ENCODE measurements at places on chromosomes 6 and 20. TPM values are rescaled to one million over a fixed set of nuclear protein-coding genes. Genes with fewer than 3 reads are reported as not detected.

CTNNBL1 gene
- 27.7 TPM for total RNA-seq

PPP1R3G gene
- 2.2 TPM for total RNA-seq

SNAP25 gene
- 72.1 TPM for total RNA-seq

RIPOR3 gene
- total RNA-seq: 4.7 TPM

RHAG gene
- 2.4 TPM for total RNA-seq

DNA sequence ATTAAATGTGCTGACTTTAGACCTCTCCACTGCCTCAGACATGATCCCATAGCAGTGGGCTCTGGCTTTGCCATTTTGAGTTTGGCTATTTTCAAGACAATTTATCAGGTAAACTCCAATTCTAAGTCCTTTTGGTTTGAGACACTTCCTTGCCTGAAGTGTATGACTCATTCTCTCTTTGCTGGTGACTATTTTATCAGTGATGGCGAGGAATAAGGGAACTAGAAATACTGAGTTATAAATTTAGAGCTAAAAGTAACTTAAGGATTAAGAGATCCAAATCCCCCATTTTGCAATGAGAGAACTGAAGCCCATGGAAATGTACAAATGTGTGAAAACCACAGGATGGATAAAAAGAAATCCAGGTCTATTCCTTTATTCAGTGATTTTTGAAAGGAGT, 30.9 kb upstream of the CD83 start:
- no peaks in the 10 kb centered on the region for H3K36me3 ChIP-seq
- H3K27me3 ChIP-seq: no peaks in the 10 kb centered on the region
- DNase-seq: no peak

GRCh38 chr20:46701556-46701955, 7.9 kb upstream of the SLC2A10 start:
- H3K27ac ChIP-seq: no peak overlapping the region
- no peaks in the 10 kb centered on the region for H3K27me3 ChIP-seq
- no peaks in the 10 kb centered on the region for H3K36me3 ChIP-seq
- no peak for DNase-seq
- H3K4me1 ChIP-seq: peaks cover 6% of the 10 kb centered on the region

DNA sequence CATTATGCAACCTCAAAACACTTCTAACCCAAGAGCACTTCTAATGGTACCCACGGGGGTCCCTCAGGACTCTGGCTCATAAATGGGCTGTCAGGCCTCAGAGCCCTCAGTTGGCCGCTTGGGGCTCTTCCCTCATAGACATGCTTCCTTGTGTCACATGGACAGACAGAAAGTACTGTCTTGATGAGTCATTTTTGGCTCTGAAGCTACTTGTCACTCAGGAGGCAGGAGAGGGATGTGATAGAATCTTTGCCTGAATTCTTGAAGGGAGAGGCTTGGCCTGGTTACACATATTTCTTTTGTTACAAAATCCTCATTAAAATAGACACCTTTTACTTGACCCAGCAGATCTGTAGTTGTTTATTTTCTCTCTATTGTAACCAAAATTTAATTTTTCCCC, 15.1 kb upstream of the EDN1 start:
- H3K4me3 ChIP-seq: no peak overlapping the region
- no peaks in the 10 kb centered on the region for H3K4me1 ChIP-seq
- no peak overlapping the region for H3K27ac ChIP-seq
- no peaks in the 10 kb centered on the region for H3K27me3 ChIP-seq
- no peak for DNase-seq
- H3K36me3 ChIP-seq: no peaks in the 10 kb centered on the region

GRCh38 chr6:81940451-81940985, 188.0 kb upstream of the TENT5A start:
- peak; percentile 13 for DNase-seq
- H3K36me3 ChIP-seq: no peaks in the 10 kb centered on the region
- no peaks in the 10 kb centered on the region for H3K27me3 ChIP-seq

DNA sequence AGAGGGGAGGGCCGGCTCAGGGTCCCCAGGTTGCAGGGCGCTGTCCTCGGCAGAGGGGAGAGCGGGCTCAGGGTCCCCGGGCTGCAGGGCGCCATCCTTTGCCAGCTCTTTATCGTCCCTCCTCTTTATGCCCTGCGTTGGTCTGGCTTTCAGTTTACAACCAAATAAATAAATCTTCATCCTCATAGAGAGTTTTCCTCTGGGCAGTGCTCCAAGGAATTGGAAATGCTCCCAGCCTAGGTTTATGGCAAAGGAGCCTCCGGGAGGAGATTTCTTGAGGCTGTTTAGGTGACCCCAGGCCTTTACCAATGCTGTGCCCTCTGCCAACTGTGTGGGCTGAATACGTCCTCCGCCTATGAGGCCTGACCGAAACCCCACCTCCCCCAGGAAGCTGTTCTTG, 60.2 kb downstream of the CHMP4B start:
- no peak overlapping the region for H3K27ac ChIP-seq
- H3K27me3 ChIP-seq: no peaks in the 10 kb centered on the region
- no peak overlapping the region for H3K4me3 ChIP-seq
- no peaks in the 10 kb centered on the region for H3K36me3 ChIP-seq
- no peak for DNase-seq

DNA sequence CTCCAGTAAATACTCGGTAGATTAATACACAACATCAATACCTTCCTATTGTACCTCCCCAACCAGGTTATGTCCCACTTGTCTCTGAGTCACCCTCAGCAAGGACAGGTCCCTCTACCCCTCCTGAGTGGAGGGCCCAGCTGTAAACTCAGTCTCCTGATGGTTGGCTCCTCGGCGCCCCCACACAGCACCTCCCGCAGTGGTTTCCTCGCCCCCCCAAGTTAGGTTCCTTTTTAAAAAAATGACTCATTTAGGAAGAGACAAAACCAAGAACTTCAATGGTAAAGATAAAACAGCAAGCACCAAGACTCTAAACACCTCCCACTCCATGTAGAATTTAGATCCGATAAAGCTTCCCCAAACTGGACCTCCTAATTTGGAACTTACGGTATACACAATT, 83.5 kb downstream of the TRERF1 start:
- H3K4me3 ChIP-seq: no peak overlapping the region
- H3K36me3 ChIP-seq: no peaks in the 10 kb centered on the region
- no peak for DNase-seq
- H3K4me1 ChIP-seq: peaks cover 3% of the 10 kb centered on the region

DNA sequence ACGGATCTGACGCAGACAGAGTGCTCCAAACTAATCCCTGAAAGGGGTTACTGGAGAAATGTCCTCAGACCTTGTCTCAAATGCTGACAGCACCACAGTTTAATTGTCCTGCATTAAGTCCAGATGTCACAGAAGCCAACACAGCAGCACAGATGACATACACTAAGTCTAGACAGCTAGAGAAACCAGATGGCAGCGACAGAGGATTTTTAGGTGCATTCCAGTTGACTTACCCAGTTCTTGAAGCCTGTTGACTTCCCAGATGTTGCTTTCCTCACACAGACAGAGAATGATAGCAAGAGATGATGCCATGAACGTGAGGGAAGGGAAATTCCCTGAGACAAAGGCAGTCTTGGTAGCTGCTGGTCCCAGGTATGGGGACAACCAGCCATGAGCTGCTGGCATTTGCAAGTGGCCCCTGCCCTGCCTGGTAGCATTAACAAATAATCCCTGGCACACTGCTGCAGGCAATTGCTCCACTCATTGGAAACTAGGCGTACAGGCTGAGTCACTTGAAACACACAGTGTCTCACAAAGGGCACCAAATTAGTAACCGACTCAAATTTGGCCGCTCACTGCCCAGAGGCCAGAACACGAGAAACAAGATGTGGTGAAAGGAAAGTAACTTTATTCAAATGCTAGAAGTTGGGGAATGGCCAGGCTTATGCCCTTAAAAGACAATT, 52.2 kb downstream of the ADGB start:
- H3K4me1 ChIP-seq: no peaks in the 10 kb centered on the region
- H3K27ac ChIP-seq: no peak overlapping the region
- H3K27me3 ChIP-seq: no peaks in the 10 kb centered on the region
- DNase-seq: no peak

DNA sequence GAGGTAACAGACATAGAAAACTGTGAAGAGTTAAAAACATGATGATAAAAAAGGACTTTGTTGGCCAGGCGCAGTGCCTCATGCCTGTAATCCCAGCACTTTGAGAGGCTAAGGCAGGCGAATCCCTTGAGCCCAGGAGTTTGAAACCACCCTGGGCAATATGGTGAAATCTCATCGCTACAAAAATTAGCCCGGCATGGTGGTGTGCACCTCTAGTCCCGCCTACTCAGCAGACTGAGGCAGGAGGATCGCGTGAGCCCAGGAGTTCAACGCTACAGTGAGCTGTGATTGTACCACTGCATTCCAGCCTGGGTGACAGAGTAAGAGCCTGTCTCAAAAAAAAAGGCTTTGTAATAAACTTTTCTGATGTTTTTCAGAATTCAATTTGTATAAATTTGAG, 60.1 kb downstream of the GFOD1 start:
- H3K4me3 ChIP-seq: no peak overlapping the region
- no peaks in the 10 kb centered on the region for H3K27me3 ChIP-seq
- H3K4me1 ChIP-seq: peaks cover 28% of the 10 kb centered on the region
- H3K27ac ChIP-seq: no peak overlapping the region
- H3K36me3 ChIP-seq: no peaks in the 10 kb centered on the region

- DNase-seq: peak; percentile 22
- H3K4me1 ChIP-seq: peaks cover 37% of the 10 kb centered on the region
- H3K4me3 ChIP-seq: no peak overlapping the region
- no peak overlapping the region for H3K27ac ChIP-seq
- peaks cover 79% of the 10 kb centered on the region for H3K27me3 ChIP-seq
Measured at GRCh38 chr6:10382728-10383330, 32.0 kb downstream of the TFAP2A start.
